Activated CD8-positive, alpha-beta T cell treated with anti-CD3 and anti-CD28 coated beads, Interleukin-2, amount 10 ng/mL, durations not matched to agents 7 days and 5 days (primary cell): ENCODE measurements at places on chromosomes 11 and 22. TPM values are rescaled to one million over a fixed set of nuclear protein-coding genes. Genes with fewer than 3 reads are reported as not detected.

MOGAT2 gene
- not detected for total RNA-seq

PGR gene
- total RNA-seq, result not detected

MS4A15 gene
- total RNA-seq, result not detected

ARHGAP8 gene
- total RNA-seq, result 0.39 TPM

CALCB gene
- total RNA-seq, result 0.91 TPM

PKDREJ gene
- total RNA-seq, result not detected

MS4A7 gene
- total RNA-seq, result not detected

IGLL1 gene
- total RNA-seq, result not detected

DNA sequence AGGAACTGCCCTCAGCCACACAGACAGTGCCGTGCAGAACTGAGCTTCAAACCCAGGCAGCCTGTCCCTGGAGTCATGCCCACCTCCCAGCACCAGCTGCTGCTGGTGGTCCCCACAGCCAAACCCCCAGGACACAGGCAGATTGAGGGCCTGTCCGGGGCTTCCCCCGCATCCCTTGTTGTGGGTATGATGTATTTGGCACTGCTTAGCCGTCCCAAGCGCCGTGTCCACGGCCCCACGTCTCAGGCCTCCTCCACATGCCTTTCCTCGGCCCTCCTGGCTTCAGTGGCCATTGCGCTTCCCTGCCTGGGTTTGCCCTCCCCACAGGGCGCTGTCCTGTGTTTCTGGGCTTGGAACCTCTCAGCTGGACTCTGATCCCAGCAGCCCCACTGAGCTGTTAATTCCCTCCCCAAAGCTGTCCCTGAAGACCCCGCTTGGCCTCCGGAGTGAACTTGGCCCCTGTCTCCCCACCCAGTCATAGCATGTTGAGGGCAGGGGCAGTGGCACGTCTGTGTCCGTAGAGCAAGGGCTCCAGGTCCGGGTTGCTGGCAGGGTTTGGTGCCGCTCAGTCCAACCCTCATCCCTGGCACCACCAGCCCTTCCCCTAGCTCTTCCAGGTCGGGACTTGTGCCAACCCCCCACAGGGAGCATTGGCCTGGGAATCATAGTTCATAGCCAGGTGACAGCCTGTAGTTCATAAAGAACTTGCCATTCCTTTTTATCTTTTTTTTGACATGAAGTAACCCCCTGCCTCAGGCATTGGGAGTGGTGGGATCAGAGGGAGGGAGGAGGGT, 34.5 kb upstream of the TEF start:
- peaks cover 32% of the 10 kb centered on the region for H3K36me3 ChIP-seq
- H3K27me3 ChIP-seq, result no peaks in the 10 kb centered on the region
- no peak overlapping the region for H3K27ac ChIP-seq
- H3K4me1 ChIP-seq, result peaks cover 2% of the 10 kb centered on the region

- H3K4me1 ChIP-seq, result no peaks in the 10 kb centered on the region
- no peaks in the 10 kb centered on the region for H3K27me3 ChIP-seq
- DNase-seq, result no peak
- H3K4me3 ChIP-seq, result no peak overlapping the region
Observed at GRCh38 chr11:117502015-117502778, 174.5 kb downstream of the CEP164 start.

GRCh38 chr11:8262552-8263108, 1.0 kb downstream of the LMO1 start:
- DNase-seq, result peak; percentile 24
- no peak overlapping the region for H3K27ac ChIP-seq
- no peaks in the 10 kb centered on the region for H3K36me3 ChIP-seq
- H3K27me3 ChIP-seq, result peaks cover 63% of the 10 kb centered on the region
- no peak overlapping the region for H3K4me3 ChIP-seq

DNA sequence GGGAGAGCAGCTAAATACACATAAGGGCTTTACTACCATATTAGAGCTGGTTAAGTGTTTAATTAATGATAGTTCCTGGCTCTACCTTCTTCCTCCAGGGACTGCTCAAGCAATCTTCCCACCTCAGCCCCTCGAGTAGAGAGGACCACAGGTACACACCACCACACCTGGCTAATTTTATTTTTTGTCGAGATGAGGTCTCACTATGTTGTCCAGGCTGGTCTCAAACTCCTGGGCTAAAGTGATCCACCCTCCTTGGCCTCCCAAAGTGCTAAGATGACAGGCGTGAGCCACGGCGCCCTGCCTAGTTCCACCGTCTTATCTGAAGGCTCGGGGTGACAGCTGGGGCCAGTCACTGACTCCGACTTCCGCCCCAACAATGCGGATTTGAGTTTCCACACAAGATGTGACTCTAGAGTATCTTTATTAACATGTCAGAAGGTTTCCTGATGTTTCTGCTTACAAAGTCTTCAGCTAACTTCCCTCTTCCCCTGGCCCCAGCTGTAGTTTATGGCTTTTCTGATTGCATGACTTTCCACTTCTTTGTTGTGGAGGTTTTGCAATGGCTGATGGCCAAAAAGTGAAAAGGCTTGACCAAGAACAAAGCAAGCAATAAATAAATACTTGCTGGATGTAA, 16.8 kb downstream of the TPST2 start:
- H3K27ac ChIP-seq, result peak overlapping the region; percentile 70
- peak; percentile 35 for DNase-seq
- H3K4me1 ChIP-seq, result peaks cover 77% of the 10 kb centered on the region
- no peak overlapping the region for H3K4me3 ChIP-seq
- H3K27me3 ChIP-seq, result no peaks in the 10 kb centered on the region

- H3K4me1 ChIP-seq, result no peaks in the 10 kb centered on the region
- no peaks in the 10 kb centered on the region for H3K36me3 ChIP-seq
- H3K27me3 ChIP-seq, result no peaks in the 10 kb centered on the region
- no peak overlapping the region for H3K27ac ChIP-seq
Observed at GRCh38 chr11:9826390-9826789, 162.5 kb downstream of the SWAP70 start.

DNA sequence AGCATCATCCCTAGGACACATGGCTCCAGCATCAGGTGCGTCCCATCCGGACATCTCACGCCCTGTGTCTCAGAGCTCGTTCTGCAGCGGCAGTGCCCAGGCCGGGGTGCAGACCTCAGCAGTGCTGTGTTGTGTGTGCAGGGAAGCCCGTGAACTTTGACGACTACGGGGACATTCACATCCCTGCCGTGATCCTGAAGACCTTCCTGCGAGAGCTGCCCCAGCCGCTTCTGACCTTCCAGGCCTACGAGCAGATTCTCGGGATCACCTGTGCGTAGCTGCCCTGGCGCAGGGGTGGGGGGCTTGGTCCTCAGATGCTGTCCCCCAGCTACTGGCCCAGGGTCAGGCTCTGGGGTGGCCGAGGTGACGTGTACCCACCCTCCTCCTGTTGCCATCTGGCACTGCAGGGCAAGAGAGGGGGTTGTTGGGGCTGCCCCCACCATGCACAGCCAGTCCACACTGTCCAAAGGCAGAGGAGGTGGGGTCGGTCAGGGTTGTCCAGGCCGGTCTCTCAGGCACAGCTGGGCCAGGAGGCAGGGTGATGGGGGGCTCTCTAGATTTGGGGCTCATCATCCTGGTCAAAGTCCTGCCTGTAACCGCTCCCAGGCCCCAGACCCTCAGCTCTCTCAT, 96.5 kb downstream of the ARHGAP8 start:
- no peak overlapping the region for H3K27ac ChIP-seq
- H3K36me3 ChIP-seq, result no peaks in the 10 kb centered on the region

DNA sequence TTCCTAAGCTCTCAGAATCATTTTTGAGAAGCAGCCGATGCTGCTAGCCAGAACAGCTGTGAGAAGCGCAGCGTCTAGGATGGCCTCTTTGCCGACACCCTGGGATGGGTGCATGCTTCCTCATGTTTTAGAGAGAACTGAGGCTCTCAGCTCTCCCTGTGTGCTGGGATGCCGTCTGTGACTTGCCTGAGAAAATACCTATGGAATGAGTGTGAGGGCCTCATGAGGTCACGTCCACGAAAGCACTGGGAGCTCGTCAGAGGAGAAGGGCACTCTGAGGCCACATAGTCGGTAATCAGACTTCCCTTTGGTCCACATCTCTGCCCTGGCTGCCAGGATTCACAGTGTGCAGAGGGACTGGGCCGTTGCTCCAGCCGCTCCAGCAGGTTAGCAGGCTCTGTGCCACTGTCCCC, 54.7 kb downstream of the MICAL3 start:
- H3K27me3 ChIP-seq, result no peaks in the 10 kb centered on the region
- H3K27ac ChIP-seq, result no peak overlapping the region
- H3K4me3 ChIP-seq, result no peak overlapping the region
- no peaks in the 10 kb centered on the region for H3K36me3 ChIP-seq
- DNase-seq, result no peak

DNA sequence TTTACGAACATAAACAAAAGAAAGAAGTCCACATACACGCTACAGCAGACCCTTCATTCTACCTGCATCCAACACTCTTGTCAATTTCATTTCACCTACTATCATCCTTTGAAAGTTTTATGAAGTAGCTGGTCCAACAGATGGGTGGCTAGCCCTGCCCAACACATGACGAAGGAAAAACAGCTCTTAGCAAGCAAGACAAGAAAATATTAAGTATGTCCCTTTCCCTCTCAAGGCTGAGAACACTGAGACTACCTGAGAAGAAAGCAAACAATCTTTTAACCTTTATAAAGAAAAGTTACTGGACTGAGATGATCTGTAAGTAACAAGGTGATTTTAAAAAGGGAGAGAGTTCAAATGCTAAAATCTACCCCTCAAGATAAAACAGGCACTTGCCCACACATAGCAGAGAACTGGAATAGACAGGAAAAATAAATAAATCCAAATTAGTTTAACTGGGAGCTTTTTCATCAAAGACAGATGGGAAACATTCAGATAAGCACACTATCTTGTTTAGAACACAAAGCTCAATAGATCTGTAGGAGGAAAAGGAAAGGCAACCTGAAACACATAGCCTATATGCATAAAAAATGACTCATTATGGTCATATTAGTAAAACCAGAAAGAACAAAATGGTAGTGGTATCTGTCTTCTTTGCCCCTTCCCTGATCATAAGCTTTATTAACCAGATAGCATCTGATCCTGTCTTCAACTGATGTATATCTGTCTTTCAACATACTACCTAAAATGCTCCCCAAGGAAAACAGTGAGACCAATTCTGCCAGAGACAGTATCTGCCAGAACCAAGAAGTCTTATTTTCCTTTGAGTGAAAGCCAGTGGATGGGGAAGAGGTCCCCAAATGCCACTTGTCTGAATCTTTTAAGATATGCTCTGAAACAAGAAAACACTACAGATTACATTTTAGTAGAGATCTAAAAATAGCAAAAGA, 104.3 kb downstream of the MRTFA start:
- peak overlapping the region; percentile 89 for H3K4me3 ChIP-seq
- H3K36me3 ChIP-seq, result peaks cover 6% of the 10 kb centered on the region
- DNase-seq, result no peak
- H3K27me3 ChIP-seq, result no peaks in the 10 kb centered on the region
- peaks cover 59% of the 10 kb centered on the region for H3K4me1 ChIP-seq

GRCh38 chr11:97332271-97332670, 942.5 kb downstream of the JRKL start:
- no peak for DNase-seq
- no peaks in the 10 kb centered on the region for H3K36me3 ChIP-seq
- H3K27ac ChIP-seq, result no peak overlapping the region
- H3K4me3 ChIP-seq, result no peak overlapping the region

DNA sequence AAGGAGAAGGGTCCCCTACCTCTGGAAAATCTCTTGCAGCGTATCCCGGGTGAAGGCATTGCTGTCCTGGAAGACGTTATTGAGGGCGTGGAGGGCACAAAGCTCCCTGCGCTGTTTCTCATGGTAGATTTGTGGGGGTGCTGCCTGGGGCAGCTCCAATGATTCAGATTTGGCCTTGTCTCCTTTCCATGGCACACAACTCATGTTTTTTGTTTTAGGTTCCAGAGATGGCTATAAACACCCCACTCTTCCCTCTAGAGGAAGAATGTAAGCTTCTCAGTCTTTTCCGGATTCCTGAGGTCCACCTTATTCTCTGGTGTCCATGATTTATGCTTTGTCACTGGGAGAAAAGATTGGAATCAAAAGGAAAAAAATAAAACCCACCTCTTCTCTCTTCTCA, 959 bp downstream of the JOSD1 start:
- no peaks in the 10 kb centered on the region for H3K27me3 ChIP-seq
- peak overlapping the region; percentile 92 for H3K4me3 ChIP-seq
- peaks cover 43% of the 10 kb centered on the region for H3K36me3 ChIP-seq
- H3K27ac ChIP-seq, result peak overlapping the region; percentile 97
- peaks cover 60% of the 10 kb centered on the region for H3K4me1 ChIP-seq

DNA sequence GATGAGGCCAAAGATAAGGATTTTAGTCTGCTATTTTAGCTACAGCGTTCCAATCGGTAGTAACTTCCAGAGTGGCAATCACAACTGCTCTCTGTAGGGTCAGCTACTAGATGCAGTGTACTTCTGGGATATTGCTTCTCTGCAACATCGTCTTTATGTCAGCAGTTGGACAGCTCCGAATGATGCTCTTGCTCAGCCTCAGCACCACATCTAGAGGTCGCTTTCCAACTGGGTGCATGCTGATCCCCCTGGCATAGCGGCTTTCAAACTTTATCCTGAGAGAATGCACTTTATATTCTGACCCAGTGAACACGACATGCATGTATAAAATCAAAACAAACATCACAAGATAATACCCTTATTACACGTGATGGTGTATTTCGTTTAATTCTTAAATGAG, 219.6 kb downstream of the C11orf87 start:
- peak; percentile 21 for DNase-seq
- no peak overlapping the region for H3K27ac ChIP-seq
- no peaks in the 10 kb centered on the region for H3K36me3 ChIP-seq
- H3K27me3 ChIP-seq, result no peaks in the 10 kb centered on the region
- no peaks in the 10 kb centered on the region for H3K4me1 ChIP-seq

DNA sequence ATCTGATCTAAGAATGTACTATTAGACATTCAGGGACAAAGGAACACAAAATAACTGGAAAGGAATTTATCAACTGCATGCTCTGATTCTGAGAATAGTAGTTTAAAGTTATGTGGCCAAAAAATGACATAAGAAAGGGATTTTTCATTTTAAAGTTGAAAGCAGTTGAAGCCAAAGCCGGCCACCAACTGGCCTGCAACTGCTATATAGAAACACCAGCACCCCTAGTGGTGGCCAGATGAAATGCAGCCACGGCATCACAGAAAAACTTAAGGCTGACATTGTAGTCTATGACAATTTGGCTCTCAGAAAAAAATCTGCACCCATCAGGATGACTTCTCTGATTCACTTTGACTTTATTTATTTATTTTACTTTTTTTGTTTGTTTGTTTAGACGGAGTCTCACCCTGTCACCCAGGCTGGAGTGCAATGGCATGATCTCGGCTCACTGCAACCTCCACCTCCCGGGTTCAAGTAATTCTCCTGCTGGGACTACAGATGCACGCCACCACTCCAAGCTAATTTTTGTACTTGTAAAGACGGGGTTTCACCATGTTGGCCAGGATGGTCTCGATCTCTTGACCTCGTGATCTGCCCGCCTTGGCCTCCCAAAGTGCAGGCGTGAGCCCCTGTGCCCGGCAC, 59.2 kb downstream of the SLC35F2 start:
- no peak overlapping the region for H3K4me3 ChIP-seq
- no peaks in the 10 kb centered on the region for H3K27me3 ChIP-seq
- peaks cover 4% of the 10 kb centered on the region for H3K4me1 ChIP-seq

- H3K4me1 ChIP-seq, result peaks cover 61% of the 10 kb centered on the region
- no peaks in the 10 kb centered on the region for H3K27me3 ChIP-seq
- no peak overlapping the region for H3K4me3 ChIP-seq
- H3K36me3 ChIP-seq, result peaks cover 29% of the 10 kb centered on the region
- H3K27ac ChIP-seq, result peak overlapping the region; percentile 15
- DNase-seq, result no peak
Observed at GRCh38 chr11:123480882-123481281, 50.8 kb downstream of the GRAMD1B start.

- H3K36me3 ChIP-seq, result no peaks in the 10 kb centered on the region
- H3K27me3 ChIP-seq, result no peaks in the 10 kb centered on the region
- H3K4me1 ChIP-seq, result no peaks in the 10 kb centered on the region
- no peak for DNase-seq
Observed at GRCh38 chr11:116114198-116114651, 610.0 kb upstream of the CADM1 start.
